Activated T-helper 2 cell treated with anti-CD3 and anti-CD28 coated beads, Interferon-gamma antibody, Interleukin-2, Interleukin-4, amounts not matched to agents 10 μg/mL and 5 μg/mL and 100 μg/mL, durations not matched to agents 14 hours and 24 hours and 36 hours (primary cell): ENCODE measurements at places on chromosomes 7 and 10. TPM values are rescaled to one million over a fixed set of nuclear protein-coding genes. Genes with fewer than 3 reads are reported as not detected.

DNA sequence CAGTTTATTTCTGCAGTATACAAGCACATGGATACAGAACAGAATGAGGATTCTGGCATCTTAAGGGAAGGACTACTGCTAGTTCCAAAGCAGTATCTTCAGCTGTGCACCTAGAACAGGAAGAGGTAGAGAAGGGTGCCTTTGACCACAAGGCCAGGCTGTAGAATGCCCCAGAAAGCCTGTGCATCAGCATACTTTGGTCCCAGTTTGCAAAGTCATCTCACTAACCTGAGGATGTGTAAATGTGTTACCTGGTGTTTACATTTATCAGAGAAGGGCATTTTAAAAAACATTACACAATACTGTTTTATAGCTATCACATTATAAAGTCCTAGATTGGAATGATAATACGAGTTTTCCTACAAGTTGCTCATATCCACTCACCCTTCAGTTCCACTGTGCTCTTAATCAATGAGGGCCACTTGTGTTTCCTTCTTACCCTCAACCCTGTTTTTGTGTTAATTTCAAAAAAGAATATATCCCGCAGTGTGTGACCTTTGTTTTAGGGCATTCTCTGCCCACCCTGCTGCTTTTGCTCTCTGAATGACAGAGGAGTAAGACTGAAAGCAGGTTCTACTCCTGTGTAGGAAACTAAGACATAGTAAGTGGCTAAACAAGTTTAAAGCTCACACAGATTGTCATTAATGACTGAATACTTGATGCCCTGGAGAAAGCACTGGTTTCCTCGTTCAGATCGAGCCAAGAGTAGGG lies 3.4 kb downstream of the SLC35G1 start:
- no peak overlapping the region for H3K4me3 ChIP-seq
- peaks cover under 1% of the 10 kb centered on the region for H3K27me3 ChIP-seq
- H3K4me1 ChIP-seq: peaks cover 34% of the 10 kb centered on the region
- peaks cover 25% of the 10 kb centered on the region for H3K36me3 ChIP-seq
- H3K27ac ChIP-seq: no peak overlapping the region
- no peak for DNase-seq

Gene SPDYE6
- not detected in 2 replicates for total RNA-seq

DNA sequence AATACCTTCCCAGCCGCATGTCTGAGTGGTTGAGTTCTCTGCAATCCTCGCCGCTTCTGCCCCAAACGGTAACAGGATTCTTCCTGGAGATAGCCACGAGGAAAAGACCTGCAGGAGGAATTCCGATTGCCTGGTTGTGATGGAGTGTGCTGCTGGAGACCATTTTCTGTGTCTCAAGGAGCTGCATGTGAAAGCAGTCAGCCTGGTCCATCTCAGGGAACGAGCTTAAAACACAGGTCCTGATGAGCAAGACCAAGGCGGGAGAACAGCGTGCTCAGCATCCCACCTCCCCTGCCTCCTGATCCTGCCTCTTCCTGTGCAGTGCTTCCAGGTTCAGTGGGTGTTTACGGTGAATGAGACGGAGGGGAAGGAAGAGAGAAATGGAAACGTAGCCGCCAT lies 26.5 kb downstream of the VIPR2 start:
- no peak overlapping the region for H3K4me3 ChIP-seq
- DNase-seq: no peak
- H3K36me3 ChIP-seq: no peaks in the 10 kb centered on the region
- H3K27me3 ChIP-seq: peaks cover 20% of the 10 kb centered on the region

Gene PON1
- not detected in 2 replicates for total RNA-seq

Gene LRRN3
- total RNA-seq: 28.0 and 29.4 TPM in 2 replicates

GRCh38 chr7:87866089-87866488 lies 10.1 kb downstream of the SLC25A40 start:
- H3K4me1 ChIP-seq: peaks cover 5% of the 10 kb centered on the region
- H3K36me3 ChIP-seq: peaks cover 86% of the 10 kb centered on the region
- DNase-seq: no peak
- H3K27ac ChIP-seq: no peak overlapping the region
- no peaks in the 10 kb centered on the region for H3K27me3 ChIP-seq

- H3K36me3 ChIP-seq: no peaks in the 10 kb centered on the region
- H3K4me1 ChIP-seq: peaks cover 12% of the 10 kb centered on the region
- DNase-seq: no peak
Observed at GRCh38 chr10:103480521-103480920, 1.5 kb upstream of the CALHM3 start.

DNA sequence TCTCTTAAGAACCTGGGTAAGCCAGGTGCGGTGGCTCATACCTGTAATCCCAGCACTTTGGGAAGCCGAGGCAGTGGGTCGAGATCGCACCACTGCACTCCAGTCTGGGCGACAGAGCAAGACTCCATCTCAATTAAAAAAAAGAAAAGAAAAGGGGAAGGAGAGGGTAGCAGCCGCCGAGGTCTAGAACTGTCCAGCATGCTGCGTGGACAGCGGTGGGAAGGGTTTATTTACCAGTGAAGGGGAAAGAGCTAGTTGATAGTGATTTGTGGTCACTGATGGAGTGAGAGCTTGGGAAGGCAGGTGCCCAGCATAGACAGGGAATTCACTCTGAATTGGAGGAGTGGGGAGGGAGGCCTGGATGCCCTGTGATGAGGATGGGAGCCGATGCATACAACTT lies 43.4 kb upstream of the DAGLB start:
- no peak overlapping the region for H3K27ac ChIP-seq
- no peaks in the 10 kb centered on the region for H3K4me1 ChIP-seq
- H3K4me3 ChIP-seq: no peak overlapping the region
- no peak for DNase-seq
- peaks cover 3% of the 10 kb centered on the region for H3K27me3 ChIP-seq

GRCh38 chr10:119614686-119615085 lies 17.9 kb upstream of the TIAL1 start:
- H3K27me3 ChIP-seq: peaks cover 11% of the 10 kb centered on the region
- H3K4me1 ChIP-seq: peaks cover 3% of the 10 kb centered on the region
- DNase-seq: no peak
- no peak overlapping the region for H3K27ac ChIP-seq

DNA sequence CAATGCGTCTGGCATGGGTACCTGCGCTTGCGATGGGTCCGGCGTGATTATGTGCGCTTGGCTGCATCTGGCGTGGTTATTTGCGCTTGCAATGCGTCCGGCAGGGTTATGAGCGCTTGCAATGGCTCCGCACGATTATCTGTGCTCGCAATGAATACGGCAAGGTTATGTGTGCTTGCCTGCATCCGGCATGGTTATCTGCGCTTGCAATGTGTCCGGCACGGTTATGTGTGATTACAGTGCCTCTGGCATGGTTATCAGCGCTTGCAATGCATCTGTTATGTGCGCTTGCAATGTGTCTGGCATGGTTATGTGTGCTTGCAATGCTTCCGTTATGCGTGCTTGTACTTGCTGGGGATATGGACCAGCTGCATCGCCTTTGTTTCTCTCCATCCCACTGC lies 37.7 kb downstream of the RBAK start:
- H3K36me3 ChIP-seq: no peaks in the 10 kb centered on the region
- no peak for DNase-seq
- H3K27me3 ChIP-seq: no peaks in the 10 kb centered on the region
- no peak overlapping the region for H3K27ac ChIP-seq

DNA sequence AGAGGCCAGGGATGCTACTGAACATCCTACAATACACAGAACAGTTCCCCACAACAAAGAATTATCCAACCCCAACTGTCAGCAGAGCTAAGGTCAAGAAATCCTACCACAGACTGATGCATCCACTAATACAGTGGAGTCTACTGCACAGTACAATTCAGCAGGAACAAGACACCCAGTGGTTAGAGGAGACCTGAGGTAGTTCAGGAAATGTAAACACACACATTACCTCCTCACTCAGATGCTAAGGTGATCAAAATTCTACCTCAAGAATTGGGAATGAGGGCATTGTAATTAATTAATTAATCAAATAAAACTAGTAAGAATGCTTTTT lies 91.4 kb downstream of the ZFAND4 start:
- peak overlapping the region; percentile 87 for H3K27ac ChIP-seq
- H3K36me3 ChIP-seq: peaks cover 3% of the 10 kb centered on the region
- no peak for DNase-seq
- peaks cover 20% of the 10 kb centered on the region for H3K4me1 ChIP-seq

GRCh38 chr10:20634839-20635238 lies 262.3 kb downstream of the NEBL start:
- H3K27ac ChIP-seq: no peak overlapping the region
- no peaks in the 10 kb centered on the region for H3K27me3 ChIP-seq
- H3K4me1 ChIP-seq: no peaks in the 10 kb centered on the region
- DNase-seq: no peak
- H3K4me3 ChIP-seq: no peak overlapping the region

- H3K27me3 ChIP-seq: peaks cover 14% of the 10 kb centered on the region
- H3K4me3 ChIP-seq: no peak overlapping the region
- H3K4me1 ChIP-seq: no peaks in the 10 kb centered on the region
Observed at GRCh38 chr10:61112771-61113170, 168.8 kb upstream of the RHOBTB1 start.

Gene ZPBP
- not detected in 2 replicates for total RNA-seq

- H3K4me1 ChIP-seq: no peaks in the 10 kb centered on the region
- no peak overlapping the region for H3K4me3 ChIP-seq
- no peak overlapping the region for H3K27ac ChIP-seq
Observed at GRCh38 chr10:85318809-85319807, 990.7 kb downstream of the CCSER2 start.

DNA sequence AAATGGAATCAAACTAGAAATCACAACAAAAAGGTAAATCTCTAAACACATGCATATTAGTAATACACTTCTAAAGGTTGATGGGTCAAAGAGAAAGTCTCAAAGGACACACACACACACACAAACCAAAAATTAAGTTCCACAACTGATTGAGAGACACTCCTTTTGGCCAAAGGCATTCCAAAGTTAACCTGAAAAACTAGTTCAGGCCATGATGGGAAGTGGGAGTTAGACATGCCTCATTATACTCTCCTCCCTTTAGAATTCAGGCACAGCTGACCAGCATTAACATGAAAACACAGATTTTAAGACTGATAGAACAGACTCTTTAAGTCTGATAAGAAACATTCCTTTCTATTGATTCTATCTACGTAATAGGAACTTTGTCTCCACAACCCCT lies 332.4 kb upstream of the IGFBP3 start:
- no peak overlapping the region for H3K27ac ChIP-seq
- H3K36me3 ChIP-seq: no peaks in the 10 kb centered on the region
- H3K4me1 ChIP-seq: no peaks in the 10 kb centered on the region
- DNase-seq: no peak
- no peak overlapping the region for H3K4me3 ChIP-seq
- H3K27me3 ChIP-seq: no peaks in the 10 kb centered on the region

- no peaks in the 10 kb centered on the region for H3K4me1 ChIP-seq
- peaks cover 40% of the 10 kb centered on the region for H3K36me3 ChIP-seq
- no peaks in the 10 kb centered on the region for H3K27me3 ChIP-seq
- H3K27ac ChIP-seq: no peak overlapping the region
- no peak for DNase-seq
- H3K4me3 ChIP-seq: no peak overlapping the region
Observed at GRCh38 chr7:23618241-23618640, 21.1 kb downstream of the CCDC126 start.

Gene SLC26A3
- not detected in 2 replicates for total RNA-seq

Gene SPDYE5
- total RNA-seq: not detected in 2 replicates

DNA sequence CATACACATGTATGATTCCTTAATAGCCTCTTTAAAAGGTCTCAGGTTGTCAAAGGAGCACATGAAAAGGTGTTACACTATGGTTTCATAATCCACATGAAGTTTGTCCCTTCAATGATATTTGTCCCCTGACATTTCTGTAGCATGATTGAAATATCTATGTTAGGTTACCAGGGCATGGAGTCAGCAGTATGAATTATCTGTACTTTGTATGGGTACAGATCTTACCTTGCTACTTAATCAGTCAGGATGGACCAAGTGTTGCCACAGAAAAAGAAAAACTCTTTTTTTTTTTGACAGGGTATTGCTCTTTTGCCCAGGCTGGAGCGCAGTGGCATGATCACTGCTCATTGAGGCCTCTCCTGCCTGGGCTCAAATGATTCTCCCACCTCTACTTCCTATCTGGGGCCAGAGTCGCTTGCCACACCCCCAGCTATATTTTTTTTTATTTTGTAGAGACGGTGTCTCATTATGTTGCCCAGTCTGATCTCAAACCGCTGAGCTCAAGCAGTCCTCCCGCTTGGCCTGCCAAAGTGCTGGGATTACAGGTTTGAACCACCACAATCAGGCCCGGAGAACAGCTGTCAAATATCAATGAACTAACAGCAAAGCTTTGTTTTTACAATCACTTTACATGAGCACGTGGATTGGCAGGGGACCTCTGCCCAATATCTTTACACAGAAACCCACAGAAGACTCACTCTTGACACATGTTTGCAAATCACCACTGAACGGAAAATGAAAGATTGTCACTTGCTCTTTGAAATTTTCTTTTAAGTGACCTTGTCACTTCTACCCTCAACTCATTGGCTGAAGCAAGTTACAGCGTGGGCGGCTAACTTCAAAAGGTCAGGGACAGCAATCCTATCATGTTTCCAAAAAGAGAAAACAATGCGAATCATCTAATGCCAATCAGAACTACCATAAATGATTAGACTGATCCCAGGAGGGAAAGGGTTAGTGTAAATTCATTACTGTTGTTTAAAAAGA lies 140.2 kb downstream of the PRKG1 start:
- no peak overlapping the region for H3K27ac ChIP-seq
- H3K36me3 ChIP-seq: no peaks in the 10 kb centered on the region
- H3K4me1 ChIP-seq: no peaks in the 10 kb centered on the region

Gene SKAP2
- total RNA-seq: 8.2 and 9.2 TPM in 2 replicates

DNA sequence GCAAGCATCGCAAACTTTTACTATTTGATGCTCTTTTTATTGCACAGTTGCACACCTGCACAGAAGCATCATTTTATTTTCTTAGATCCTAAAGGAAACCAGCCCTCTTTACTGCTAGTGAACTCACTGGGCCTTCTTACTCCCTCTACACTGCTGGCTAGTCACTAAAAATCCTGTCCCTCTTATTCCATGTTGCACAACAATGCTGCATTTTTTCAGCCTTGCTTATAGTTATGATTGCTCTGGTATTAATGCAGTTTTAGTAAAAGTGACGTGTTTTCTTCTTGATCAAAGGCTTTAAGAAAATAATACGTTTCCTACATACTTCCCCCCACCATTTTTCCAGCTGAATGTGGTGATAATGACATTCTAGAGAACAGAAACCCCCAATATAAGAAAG lies 132.9 kb upstream of the FAM3C start:
- peaks cover 18% of the 10 kb centered on the region for H3K36me3 ChIP-seq
- no peak overlapping the region for H3K4me3 ChIP-seq
- H3K4me1 ChIP-seq: peaks cover 41% of the 10 kb centered on the region
- H3K27ac ChIP-seq: peak overlapping the region; percentile 94
- no peaks in the 10 kb centered on the region for H3K27me3 ChIP-seq
- no peak for DNase-seq

GRCh38 chr7:157707983-157708918 lies 371.4 kb downstream of the DNAJB6 start:
- no peak overlapping the region for H3K4me3 ChIP-seq
- H3K4me1 ChIP-seq: no peaks in the 10 kb centered on the region
- no peak for DNase-seq
- H3K27me3 ChIP-seq: no peaks in the 10 kb centered on the region
- H3K36me3 ChIP-seq: no peaks in the 10 kb centered on the region

Gene ODAD2
- total RNA-seq: not detected in 2 replicates

DNA sequence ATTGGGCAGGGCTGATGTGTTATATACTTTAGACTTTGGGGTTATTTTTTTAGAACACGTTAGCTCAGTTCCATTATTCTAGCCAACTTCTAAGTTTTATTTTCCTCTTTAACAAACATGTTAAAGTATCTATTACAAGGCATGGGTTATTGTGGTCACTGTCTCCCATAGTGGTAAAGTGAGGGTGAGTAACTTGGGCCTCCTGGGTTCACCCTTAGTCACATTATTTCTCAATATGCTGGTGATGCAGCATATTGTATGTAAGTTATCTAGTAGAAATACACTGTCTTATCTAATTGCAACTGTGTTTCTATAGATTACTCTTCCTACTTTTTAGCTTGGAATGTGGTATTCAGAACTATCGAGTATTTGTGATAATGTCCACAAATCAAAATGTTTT lies 65.9 kb downstream of the BBS9 start:
- no peak for DNase-seq
- no peak overlapping the region for H3K4me3 ChIP-seq
- H3K27ac ChIP-seq: no peak overlapping the region
- H3K36me3 ChIP-seq: no peaks in the 10 kb centered on the region
